Muscle of arm (tissue), 14 donors: ENCODE measurements at places on chromosomes 12 and 14. TPM values are rescaled to one million over a fixed set of nuclear protein-coding genes. Genes with fewer than 3 reads are reported as not detected.

DNA sequence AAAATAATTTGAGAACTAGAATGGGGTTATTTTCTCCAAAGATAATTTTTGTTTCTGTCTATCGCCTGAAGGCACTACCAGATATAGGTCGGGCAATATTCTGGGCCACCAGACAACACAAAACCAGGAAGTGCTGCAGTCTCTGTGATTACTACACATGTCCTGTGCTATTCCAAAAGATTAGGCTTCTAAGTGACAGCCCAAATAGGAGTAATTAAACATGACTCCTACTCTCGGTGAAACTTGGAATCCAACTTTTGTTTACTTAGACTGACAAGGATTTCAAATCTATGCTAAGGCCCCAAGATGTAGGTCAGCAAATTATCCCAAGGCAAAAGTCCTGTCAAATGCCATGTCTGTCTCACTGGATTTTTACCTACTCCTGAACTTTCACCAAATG lies 157.6 kb upstream of the LRFN5 start:
- no peak for DNase-seq

DNA sequence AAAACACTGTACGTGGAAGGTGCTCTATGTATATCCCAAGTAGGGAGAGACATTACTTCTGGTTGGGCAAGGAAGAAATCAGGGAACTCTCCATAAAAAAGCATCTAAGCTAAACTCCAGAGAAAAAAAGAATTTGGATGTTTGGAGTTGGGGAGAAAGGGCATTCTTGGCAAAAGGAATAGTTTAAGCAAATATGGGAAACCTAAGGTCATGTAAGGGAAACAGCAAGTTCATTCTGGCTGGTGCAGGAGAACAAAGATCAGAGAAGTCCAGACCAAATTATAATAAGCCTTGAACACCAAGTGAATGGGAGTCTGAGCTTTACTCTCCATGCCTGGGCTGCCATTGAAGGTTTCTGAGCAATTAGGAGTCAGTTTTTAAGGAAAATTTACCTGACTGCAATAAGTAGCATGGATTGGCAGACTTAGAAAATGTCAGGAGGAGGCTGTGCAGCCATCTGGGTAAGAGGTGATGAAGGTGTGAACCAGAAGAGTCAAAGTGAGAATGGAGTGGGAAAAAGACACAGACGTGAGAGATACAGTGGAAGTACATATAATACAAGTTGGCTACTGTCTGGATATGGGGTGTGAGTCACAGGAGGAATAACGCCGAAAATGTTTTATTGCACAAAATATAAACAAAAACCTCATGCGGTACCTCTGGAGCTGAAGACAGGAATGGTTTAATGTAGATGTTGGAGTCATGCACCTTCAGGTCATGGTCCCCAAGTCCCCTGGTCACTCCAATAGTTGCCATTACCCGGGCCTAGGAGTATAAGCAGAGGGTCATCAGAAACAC lies 222.6 kb downstream of the MON2 start:
- no peak for DNase-seq

- no peak for DNase-seq
These were observed 28.8 kb upstream of the DLGAP5 start for GRCh38 chr14:55220230-55220629.

DNA sequence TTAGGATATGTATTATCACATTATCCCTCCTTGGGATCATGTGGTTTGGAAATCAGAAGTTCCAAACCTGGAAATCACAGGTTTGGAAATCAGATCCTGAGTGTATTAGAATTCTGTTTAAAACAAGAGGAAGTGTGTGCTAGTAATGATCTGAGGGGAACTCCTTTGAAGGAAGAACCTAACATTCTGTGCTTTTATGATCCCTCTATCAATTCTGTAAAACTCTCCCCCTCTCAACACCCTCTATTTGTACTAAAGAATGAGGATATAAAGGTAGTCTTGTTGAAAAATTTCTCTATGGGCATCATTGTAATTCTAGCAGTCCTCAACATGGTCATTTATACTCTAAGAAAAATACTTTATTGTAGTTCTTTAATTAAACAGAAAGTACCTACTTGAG lies 97.4 kb downstream of the SRGAP1 start:
- no peak for DNase-seq

The DEPDC4 gene
- polyA plus RNA-seq = 0.82 TPM

GRCh38 chr14:91708795-91709194 lies 23.1 kb downstream of the CATSPERB start:
- no peak for DNase-seq
